ENCODE measurements at places on chromosomes 12 and 14.
A peak's percentile ranks its signal among the peaks of the same experiment; 100 is the strongest.

- no peak for DNase-seq
Observed at GRCh38 chr12:40078266-40078665, 27.6 kb downstream of the SLC2A13 start.

- DNase-seq = peak; percentile 92
Observed at GRCh38 chr12:69688471-69689427, 10.4 kb downstream of the BEST3 start.

GRCh38 chr12:83031196-83031595, 344.5 kb downstream of the TMTC2 start:
- no peak for DNase-seq

GRCh38 chr12:91098941-91099340, 12.4 kb downstream of the LUM start:
- DNase-seq = no peak

- DNase-seq = no peak
Observed at GRCh38 chr14:72741826-72742117, 152.1 kb downstream of the DPF3 start.

- DNase-seq = no peak
Observed at GRCh38 chr14:63342371-63342770, 23.6 kb upstream of the GPHB5 start.

GRCh38 chr12:114355389-114356088, 50.4 kb downstream of the TBX5 start:
- no peak for DNase-seq

DNA sequence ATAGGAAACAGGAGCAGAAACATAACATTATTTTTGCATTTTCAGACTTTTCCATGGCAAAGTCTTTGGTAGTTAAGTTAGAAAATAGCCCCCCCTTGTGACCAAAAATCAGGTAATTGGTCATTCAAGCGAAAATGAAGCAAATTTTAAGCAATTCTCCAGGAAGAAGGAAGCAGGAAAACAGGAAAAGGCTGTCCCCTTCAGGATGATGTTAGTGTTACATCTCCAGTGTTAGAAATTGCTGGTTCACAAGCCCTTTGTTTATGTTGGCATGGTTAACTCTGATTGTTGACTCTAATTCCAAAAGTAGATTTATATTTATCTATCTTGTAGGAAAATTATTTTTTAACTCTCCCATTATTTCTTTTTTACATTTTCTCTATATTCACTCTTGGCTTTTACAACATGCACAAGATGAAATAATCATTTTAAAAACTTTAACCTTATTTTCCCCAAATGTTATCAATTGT, 18.8 kb upstream of the GAS2L3 start:
- DNase-seq = peak; percentile 51

DNA sequence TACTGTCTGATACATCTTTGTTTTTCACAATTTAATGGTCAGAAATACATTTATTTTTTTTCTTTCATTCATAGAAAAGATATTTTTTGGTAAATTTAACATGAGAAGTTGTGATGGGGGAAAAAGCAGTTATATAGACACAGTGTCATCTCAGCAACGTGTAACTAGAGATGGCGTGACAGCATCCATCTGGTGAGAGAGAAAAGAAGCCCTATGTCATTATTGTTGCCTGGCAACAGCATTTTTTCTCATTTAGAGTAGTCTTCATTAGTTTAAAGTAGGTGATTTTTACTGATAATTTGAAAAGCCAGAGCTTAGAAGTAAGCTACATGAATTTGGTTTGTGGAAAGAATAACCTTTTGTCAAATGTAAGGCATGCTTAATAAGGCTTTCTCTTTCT, 128.6 kb downstream of the ACSS3 start:
- no peak for DNase-seq

- no peak for DNase-seq
Observed at GRCh38 chr14:53167602-53168328, 14.6 kb upstream of the DDHD1 start.

- DNase-seq = no peak
Observed at GRCh38 chr12:63782466-63782865, 2.8 kb downstream of the RXYLT1 start.

GRCh38 chr14:76948213-76948947, 80.1 kb downstream of the IRF2BPL start:
- DNase-seq = peak; percentile 71

DNA sequence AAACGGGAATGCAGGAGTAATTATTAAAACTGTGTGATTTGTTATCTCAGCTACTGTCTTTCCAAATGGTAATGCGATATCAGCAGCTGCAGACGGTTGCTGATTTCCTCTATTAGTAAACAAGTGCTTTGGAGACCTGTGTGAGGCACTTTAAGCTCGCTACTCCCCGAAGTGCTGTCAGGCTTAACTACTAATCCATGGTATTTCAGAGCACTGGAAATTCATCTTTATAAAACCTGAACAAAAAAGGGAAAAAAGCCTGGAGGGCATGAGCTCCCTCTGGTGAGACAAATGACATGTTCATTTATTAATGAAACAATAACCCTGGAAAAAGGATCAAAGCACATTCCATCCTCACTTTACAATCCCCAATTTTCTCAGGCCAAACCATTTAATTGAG, 143.6 kb upstream of the OTX2 start:
- DNase-seq = no peak

DNA sequence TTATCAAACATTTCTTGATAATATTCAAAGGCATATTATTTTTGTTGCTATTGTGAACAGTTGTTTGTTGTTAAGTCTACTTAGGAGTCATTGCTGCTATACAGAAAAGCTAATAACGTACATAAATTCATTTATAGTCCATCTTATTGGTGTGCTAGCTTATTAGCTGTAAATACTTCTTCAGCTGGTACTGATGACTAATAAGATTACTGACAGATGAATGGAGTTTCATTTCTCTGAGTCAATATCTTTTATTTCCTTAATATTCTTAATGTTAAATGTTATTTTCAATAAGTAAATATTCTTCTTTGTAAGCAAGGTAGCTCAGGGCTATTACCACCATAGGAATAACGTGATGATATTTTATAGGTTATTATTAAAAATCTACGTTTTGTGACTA, 139.4 kb upstream of the SLCO1C1 start:
- no peak for DNase-seq

GRCh38 chr12:25971654-25972041, 13.2 kb downstream of the RASSF8 start:
- no peak for DNase-seq

GRCh38 chr14:47438650-47439140, 236.7 kb downstream of the MDGA2 start:
- no peak for DNase-seq

DNA sequence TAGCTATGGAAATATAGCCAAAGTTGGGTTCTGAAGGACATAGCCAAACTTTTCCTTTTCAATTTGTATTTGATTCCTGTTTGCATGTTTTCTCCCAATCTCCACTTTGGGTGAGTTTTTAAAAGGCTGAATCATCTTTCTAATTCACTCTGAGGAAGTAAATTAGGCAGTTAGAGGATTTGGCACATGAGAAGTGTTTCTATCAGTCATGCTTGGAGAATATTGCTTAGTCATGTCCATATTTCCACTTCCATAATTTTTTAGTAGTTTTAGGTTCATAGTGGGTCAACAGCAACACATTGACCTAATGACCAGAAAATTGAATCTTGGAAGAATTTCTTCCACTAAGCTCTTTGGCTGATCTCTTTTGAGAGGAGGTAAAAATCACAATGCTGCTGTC, 21.8 kb downstream of the IRAK3 start:
- DNase-seq = no peak

GRCh38 chr14:31142455-31143087, 65.0 kb downstream of the HECTD1 start:
- no peak for DNase-seq

DNA sequence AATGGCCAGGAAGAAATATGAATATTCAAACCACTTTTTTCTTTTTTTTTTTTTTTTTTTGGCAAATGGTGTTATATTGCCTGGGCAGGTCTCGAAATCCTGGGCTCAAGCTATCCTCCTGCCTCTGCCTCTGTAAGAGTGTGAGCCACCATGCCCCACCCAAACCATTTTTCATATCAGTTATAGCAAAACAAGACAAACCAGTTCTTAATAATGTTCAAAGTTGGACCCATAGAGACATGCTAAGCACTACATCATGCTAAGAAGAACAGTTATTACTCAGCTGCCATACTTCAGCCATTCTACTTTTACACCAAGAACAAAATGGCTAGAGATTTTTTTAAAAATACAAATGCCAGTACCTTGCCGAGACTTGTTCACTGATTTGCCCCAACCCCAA, 25.5 kb downstream of the EIF2S1 start:
- DNase-seq = no peak

DNA sequence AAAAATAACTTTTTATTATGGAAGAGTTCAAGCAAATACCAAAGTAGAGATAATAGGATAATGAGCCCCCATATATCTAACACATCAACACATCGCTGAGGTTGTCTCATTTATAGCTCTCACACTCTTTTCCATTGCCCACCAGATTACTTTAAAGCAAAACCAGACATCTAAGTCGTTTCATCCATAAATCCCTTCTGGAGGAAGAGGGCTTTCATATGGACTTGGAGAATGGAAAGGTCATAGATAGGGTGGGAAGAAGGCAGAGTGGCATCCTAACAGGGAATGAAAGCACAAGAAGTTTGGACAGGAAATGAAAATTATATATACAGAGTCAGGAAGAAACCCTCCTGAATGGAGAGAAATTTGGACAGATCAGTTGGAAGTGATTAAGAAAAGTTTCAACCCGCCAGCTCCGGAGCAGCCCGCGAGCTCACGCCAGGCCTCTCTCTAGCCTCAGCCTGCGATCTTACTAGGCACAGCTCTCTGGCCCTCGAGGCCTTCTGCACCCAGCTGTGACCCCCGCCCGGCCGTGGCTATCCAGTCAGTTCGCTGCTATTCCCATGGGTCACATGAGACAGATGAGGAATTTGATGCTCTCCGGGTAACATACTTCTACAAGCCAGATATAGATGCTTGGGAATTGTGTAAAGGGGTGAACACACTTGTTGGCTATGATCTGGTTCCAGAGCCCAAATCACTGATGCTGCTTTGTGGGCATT, 48.4 kb upstream of the NID2 start:
- no peak for DNase-seq

DNA sequence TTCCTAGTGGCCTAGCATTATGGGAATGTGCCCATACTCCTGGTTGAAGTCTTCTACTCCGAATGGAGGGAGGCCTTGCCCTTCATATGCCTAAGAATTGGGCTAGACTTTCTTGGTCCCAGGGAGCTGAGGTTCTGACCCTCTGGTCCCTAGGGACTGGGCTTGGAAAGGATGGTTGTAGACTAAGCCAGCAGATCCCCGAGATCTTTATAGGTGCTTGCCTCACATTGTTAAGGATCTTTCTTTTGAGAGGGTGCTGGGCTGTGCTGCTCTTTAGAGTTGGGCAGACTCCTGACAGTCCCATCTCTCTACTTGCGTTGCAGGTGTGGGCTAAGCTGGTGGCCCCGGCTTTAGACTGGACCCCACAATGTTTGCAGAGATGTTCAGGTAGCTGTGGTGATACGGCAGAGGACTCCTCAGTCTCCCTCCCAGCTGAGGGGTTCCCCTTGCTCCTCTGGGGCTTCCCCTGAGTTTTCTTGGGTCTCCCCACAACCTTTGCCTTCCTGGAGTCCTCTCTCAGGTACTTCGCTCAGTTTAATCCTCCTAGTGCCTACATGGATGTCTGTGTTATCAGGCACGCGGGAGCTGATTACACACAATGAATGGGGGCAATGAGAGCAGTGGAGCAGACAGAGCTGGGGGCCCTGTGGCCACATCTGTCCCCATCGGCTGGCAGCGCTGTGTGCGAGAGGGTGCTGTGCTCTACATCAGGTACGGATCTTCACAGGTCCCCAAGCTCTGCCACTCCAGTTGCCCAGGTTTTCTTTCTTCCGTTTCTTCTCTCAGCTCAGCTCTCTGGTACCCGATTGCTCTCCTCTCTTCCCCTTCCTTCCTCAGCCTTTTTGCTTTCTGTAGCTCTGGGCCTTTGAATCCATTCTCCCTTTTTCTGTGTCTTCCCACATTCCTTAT, 1.3 kb downstream of the MBD6 start:
- DNase-seq = no peak

- no peak for DNase-seq
Observed at GRCh38 chr12:94988471-94988870, 15.0 kb downstream of the NDUFA12 start.

DNA sequence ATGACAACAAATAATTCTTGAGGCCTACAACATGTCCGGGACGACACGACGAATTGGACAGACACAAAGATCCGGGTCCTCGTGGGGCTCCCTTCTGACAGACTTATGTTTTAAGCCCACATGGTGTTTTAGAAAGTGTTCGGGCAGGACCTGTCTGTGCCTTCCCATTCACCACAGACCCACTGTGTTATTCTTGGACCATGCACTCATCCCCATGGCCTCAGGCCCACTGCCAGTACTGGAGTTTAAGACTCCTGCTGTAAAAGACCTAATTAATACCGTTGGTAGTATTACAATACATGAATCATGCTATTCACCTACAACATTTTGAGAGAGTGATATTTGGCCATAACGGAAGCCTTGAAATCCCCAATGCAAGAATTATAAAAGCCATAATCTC, 20.0 kb downstream of the SLC15A4 start:
- no peak for DNase-seq

GRCh38 chr12:47855502-47855901, 35.8 kb upstream of the HDAC7 start:
- no peak for DNase-seq

GRCh38 chr12:13367973-13368372, 171.4 kb downstream of the EMP1 start:
- no peak for DNase-seq

DNA sequence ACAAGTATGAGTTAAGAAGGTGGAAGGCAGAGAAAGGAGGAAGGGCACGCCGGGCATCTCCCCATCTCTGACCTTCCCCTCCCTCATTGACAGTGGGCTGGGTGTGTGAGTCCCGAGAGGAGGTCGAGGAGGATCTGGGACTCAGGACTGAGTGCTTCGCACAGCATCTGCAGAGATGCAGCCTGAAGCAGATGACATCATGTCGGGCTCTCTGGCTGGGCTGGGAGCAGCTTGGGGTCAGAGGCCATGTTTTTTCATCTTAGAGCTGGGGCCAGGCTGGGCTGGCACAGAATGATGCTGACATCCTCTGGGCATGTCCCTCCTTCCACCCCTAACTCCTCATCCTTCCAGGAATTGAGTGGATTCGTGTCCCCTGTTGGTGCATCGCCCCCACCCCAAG, 43.5 kb downstream of the CMKLR1 start:
- no peak for DNase-seq

DNA sequence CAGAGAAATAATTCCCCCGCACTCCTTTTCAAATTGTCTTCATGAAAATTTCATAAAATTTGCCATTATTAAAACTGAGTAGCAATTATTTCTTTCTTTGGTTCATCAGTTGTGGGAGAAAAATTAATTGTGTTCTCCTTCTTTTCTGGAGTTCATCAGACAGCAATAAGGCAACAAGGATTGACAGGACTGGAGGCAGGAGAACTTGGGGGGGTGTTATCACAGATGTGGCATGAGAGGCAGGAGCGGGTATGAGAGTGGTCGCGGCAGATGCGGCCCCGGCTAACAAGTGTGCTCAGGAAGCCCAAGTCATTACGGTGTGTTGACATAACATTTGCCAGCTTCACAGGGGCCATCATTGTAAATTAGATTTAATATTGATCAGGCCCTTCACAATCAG, 306.6 kb upstream of the TMPO start:
- no peak for DNase-seq

GRCh38 chr12:61916831-61917230, 343.4 kb upstream of the USP15 start:
- no peak for DNase-seq

- DNase-seq = peak; percentile 71
Observed at GRCh38 chr12:39157696-39158342, 252.4 kb upstream of the CPNE8 start.
